ENCODE measurements at places on chromosomes 1 and 21.

DNA sequence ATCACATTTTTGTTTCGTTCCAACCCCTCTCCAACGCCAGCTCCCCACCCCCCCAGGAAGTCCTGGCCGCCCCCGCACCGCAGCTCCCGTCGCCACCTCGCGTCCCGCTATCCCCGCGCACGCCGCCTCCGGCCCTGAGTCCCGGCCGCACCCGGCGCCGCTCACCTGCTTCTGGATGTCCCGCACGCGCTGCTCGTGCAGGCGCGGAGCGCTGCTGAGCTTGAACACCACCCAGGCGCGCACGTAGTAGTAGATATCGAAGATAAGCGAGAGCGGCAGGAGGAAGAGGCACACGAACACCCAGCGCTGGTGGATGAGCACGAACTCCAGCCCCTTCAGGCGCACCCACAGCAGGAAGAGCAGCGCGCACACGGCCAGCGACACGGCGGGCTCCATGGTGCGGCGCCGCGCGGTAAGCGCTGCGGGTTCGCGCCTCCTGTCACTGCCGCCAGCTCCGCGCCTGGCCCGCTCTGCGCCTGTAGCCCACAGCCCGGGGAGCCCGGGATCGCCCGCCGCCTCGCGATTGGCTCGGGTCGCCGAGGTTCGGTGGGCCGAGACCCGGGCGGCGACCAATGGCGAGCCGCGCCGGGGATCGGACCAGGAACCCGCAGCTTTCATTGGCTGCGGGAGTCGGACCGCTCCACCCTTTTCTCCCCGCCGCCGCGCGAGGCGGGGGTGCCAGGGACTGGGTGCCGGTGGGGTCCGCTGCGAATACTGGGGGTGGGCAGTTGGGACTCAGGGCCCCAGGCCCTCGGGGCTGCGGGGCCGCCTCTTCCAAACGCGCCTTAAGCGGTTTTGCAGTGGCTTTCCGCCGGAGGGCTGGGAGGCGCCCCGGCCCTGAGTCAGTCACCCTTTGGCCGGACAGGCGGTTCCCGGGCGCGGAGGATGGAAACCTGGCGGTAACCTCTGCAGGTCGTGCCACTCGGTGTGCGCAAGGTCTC lies at the start of gene DHCR24:
Gene DHCR24 (minus strand): TSS at position 472 of the 941 bp plus-strand sequence. CDS start 76 bp downstream, at position 396.
- peak; percentile 88 for DNase-seq

- DNase-seq, result peak; percentile 80
These were observed 7.2 kb upstream of the COL6A1 start for GRCh38 chr21:45974073-45975019.

DNA sequence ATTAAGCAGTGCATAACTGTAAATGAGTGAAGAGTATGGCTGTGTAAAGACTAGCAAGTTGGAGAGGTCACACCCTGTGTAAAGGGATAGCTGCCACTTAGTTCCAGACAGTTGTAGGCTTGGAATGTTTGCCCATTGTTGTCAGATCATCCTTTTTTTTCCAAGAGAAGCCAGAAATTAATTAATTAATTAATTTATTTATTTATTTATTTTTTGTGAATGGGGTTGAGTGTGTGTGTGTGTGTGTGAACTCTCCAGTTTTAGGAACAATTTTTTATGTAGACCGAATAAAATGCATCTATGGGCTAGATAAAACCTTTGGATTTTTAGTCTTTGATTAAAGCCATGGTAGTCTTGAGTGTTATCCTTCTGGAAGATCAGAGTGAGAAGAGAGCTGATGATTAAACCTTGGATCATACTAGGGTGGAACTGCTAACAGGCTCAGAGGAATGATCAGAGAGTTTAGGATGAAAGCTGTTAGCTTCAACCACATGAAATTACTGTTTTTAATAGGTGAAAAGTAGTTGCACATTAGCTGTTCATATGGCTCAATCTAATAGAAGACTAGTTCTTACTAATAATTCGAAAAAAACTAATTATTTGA lies 58.4 kb downstream of the OSBPL9 start:
- no peak for DNase-seq

GRCh38 chr1:244444854-244445253 lies 6.9 kb downstream of the ADSS2 start:
- DNase-seq, result no peak

- peak; percentile 5 for DNase-seq
These were observed 2.4 kb downstream of the SELE start for GRCh38 chr1:169731446-169731845.

GRCh38 chr1:71026093-71026492 lies 21.5 kb downstream of the PTGER3 start:
- DNase-seq, result no peak

- DNase-seq, result no peak
These were observed 69.0 kb downstream of the BRINP2 start for GRCh38 chr1:177239792-177240191.

DNA sequence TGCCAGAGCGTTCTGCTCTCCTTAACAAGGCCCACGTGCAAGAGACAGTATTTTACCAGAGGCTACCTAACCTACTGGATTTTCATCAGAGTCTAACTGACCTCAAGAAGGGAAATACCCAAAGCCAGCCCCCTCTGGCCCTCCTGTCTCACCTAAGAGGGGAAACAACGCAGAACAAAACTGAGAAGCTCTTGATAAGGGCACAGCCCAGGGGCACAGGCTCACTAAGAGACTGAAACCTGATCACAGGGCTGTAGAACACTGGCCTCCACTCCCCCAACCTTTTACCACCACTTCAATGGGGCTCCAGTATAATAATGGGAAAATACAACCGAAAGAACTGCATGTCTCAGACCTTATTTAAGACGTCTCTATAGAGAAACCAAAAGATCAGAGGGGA lies 449.5 kb upstream of the CAMK1G start:
- DNase-seq, result no peak

DNA sequence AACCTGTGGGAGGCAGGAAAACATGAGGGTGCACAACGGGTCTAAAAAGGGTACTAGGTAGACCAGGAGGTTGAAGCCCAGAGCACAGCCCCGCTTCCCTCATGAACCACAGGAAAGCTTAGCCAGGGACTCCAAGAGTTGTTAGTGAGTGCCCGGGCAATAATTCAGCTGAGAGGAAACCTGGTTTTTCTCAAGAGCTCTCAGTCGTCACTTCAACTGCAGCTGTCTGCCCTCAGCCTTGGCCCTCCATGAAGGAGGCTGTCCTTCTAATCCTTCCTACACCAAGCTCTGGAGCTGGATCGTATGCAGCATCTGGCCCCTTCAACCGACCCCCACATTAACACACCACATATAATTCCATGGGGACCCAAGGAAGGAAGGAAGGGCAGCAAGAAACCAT lies 77.0 kb upstream of the BACE2 start:
- no peak for DNase-seq

DNA sequence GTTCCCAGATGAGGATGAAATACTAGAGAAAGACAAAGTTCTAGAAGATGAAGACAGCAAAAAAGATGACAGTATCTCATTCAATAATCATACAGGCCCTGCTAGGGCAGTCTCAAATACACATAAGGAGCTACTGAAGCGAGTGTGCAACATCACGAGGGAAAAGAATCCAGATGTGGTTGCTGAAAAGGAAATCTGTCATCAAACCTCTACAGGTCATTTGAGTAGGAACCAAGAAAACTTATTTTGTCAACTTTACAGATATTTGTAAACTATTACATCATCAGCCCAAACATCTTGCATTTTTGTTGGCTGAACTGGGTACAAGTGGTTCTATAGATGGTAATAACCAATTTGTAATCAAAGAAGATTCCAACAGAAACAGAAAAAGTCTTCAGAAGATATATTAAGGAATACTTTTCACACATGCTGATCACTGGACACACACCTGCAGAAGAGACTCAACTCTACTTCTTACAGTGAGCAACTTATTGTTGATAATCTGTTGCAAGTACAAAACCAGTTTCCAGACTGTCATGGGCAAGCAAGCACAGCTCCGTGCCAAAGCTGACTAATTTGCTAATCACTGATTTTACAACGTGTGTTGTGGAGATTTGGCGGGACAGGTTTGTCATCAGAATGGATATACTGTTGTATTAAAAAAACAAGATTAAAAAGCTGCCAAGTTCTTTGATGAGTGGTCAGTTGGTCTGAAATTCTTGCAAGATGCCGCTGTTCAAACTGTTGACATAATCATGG lies 42.1 kb downstream of the TRIM33 start:
- DNase-seq, result peak; percentile 4

DNA sequence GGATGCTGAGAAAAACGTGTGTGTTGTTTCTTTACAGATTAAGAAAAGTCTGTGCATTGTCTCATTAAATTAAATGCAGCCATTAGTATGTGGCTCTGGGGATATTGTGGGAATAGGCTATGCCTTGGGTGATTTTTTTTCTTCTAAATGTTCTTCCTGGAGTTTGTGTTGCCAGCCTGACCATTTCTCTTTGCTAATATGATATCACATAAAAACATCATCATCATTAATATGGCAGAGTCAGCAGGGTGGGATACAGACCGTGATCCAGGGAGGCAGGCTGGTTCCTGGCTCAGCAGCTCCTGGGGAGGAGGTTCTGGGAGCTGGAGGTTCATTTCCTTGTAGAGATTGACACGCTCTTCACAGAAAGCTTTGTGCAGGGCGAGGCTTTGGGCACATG lies 60.7 kb upstream of the SELENON start:
- no peak for DNase-seq

DNA sequence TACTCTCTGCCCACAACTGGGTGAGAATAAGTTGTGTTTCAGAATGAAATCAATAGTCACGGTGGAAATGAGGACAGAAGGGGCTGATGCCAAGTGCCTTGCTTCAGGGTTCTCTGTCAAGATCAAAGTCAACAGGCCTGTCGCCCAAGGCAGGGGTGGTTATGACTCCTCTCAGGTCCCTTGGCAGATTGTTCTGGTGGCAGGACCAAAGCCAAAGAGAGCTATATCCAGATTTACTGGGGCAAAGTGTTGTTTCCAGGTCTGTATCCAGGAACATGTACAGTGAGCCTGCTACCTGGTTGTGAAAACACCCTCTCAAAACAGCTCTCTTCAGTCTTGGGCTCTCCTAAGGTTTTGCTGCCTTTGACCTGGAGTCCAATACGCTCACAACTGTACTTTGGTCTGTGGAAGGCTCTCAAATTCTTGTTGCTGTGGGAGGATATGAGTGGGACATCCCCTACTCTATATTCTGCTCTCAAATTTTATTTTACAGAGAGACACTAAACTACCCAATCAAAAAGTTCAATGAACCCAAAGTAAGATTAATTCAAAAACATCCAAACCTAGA lies 175.1 kb upstream of the ETV3 start:
- no peak for DNase-seq

- DNase-seq, result no peak
These were observed 1279.9 kb upstream of the TMPRSS15 start for GRCh38 chr21:19683492-19683891.

DNA sequence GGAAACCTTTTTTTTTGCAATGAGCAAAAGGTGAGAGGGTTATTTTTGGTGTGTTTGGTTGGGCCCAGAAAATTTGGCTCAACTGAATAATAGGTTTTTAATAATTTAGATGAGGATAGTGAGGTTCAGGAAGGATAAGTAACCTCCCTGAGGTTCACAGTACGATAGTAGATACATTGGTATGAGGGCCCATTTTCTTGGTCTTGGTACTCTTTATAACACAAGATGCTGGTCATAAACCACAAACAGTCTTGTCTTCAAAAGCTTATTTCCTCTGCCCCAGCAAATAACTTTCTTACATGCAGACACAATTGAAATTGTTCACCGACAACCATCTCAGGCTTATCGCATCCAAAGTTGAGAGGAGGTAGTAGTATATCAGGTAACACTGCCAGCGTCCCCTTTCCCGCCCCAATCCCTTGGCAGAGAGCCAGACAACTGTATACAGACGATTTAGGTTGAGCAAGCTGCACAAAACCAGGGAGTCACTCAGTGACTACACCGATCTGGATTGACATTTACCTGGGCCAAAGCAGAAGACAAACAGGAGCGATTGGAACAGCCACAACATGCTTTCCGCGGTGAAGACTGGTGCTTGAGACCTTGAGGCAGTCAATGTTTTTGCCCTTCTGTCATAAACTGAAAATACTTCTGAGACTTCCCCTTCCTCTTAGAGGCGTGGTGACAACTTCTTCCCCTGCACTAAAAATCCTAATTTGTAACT lies at the start of gene SLAMF6:
Gene SLAMF6 (minus strand): TSS at position 634 of the 724 bp plus-strand sequence. CDS start 63 bp downstream, at position 571.
- no peak for DNase-seq

GRCh38 chr1:25873120-25873519 lies 2.4 kb downstream of the PAQR7 start:
- DNase-seq, result no peak

DNA sequence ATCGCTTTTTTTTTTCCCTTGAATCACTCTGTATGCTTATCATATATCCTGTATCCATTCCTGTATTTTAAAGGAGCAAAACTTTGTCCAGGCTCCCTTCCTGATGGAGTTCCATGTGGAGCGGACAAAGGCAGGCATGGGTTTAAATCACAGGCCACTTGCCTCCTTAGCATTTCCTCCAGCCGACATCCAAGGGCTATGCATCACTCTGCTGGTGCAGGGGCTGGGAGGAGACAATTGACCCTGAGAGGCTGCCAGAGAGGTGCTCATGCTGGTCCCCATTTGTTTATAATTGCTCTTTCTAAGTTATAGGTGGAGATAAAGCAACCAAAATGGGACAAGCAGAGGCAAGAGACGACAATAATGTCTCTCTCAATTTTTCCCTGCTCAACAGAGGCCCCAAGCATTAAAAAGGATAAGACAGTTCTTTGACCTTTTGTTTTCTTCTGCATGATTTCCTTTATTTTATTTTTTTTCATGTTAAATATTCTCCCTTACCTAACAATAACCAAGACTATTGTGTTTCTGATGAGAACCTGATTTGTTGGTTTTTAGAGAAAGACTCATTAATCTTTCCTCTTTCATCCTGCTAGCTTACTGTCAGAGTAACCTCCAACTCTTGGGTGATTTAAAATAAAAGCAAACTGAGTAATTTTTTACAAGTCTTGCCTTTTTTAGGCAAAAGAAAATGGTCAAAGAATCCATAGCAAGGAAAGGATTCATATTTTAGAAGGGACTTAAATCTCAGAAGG lies 353.7 kb downstream of the ADGRL2 start:
- no peak for DNase-seq

GRCh38 chr1:175129644-175129996 lies 62.0 kb downstream of the TNN start:
- no peak for DNase-seq

DNA sequence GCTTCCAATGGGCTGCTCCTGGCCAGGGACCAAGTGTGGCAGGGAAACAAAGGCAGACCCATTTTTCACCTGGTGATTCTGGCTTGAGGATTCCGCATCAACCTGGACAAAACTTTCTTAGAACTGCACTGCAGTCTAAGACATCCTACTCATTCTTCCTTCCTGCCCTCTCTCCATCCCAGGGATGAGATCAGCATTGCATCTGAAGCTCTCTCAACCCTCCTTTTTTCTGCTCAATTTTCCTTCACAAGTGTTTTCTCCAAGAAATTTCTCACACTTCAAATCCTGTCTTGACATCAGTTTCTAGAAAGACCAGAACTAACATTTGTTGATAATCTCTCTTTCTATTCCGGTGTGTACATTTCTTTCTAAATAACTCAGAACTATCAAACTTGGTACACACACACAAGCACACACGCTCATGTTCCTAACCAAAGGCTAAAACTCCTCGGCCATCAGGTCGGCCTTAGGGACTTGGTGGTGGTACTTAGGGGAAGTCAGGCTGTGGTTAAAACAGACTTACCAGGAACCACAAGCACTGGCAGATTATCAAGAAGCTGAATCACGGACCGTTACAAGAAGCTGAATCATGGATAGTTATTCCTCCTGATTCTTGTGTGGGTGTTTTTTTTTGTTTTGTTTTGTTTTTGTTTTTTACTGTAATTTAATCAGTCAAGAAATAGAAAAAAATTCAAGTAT lies 21.0 kb upstream of the CXADR start:
- peak; percentile 97 for DNase-seq
